Vagina (tissue), 2 donors: ENCODE measurements at places on chromosomes 1 and 21. TPM values are rescaled to one million over a fixed set of nuclear protein-coding genes. Genes with fewer than 3 reads are reported as not detected.
A peak's percentile ranks its signal among the peaks of the same experiment; 100 is the strongest.

DNA sequence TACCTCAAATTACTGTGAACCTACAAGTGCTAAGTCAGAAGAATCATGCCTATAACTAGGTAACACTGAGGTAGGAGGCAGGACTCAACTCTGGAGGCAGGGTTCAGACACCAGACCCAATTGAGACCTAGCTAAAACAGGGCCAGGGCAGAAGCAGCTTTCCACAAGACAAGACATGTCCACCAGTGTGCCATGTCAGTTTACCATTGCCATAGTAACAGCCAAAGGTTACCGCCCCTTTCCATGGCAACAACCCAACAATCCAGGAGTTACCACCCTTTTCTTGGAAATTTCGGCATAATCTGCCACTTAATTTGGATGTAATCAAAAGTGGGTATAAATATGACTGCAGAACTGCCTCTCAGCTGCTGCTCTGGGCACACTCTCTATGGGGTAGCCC, 432.3 kb downstream of the DPYD start:
- no peak overlapping the region for H3K27ac ChIP-seq
- DNase-seq, result no peak
- H3K4me1 ChIP-seq, result no peaks in the 10 kb centered on the region
- no peaks in the 10 kb centered on the region for H3K27me3 ChIP-seq
- H3K4me3 ChIP-seq, result no peak overlapping the region

Gene RHCE
- total RNA-seq, result not detected

- no peak overlapping the region for H3K27ac ChIP-seq
- H3K36me3 ChIP-seq, result peaks cover 82% of the 10 kb centered on the region
- DNase-seq, result peak; percentile 80
- peaks cover 17% of the 10 kb centered on the region for H3K4me1 ChIP-seq
These were observed 21.8 kb downstream of the COL6A2 start for GRCh38 chr21:46119637-46120271.

GRCh38 chr1:111789666-111790316, 34.1 kb downstream of the DDX20 start:
- H3K27ac ChIP-seq, result no peak overlapping the region
- no peaks in the 10 kb centered on the region for H3K36me3 ChIP-seq
- peaks cover 6% of the 10 kb centered on the region for H3K4me1 ChIP-seq
- H3K4me3 ChIP-seq, result no peak overlapping the region
- no peaks in the 10 kb centered on the region for H3K27me3 ChIP-seq

- no peaks in the 10 kb centered on the region for H3K4me1 ChIP-seq
- no peaks in the 10 kb centered on the region for H3K27me3 ChIP-seq
- H3K4me3 ChIP-seq, result no peak overlapping the region
- no peaks in the 10 kb centered on the region for H3K36me3 ChIP-seq
- no peak for DNase-seq
- no peak overlapping the region for H3K27ac ChIP-seq
These were observed 59.5 kb upstream of the RGS2 start for GRCh38 chr1:192749349-192749748.

Gene C1orf116
- total RNA-seq, result 11.8 TPM

DNA sequence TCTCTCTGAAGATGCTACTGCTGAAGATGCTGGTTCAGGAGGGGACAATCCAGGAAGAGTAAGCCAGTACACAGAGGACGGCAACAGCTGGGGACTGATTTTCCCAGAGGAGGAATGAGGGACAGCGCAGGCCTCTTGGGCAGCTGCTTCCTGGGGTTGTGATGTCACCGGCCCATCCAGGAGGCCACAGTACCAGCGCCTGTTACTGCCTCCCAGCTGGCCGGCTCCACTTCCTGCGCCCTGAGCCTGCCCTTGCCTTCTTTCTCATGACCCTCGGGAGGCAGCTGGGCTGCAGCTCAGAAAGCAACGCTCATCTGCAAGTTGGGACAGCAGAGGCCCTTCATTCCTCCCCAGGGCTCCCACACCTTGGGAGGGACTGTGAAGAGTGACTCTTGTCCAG, 21.9 kb upstream of the ID3 start:
- no peaks in the 10 kb centered on the region for H3K27me3 ChIP-seq
- H3K4me3 ChIP-seq, result no peak overlapping the region
- H3K36me3 ChIP-seq, result no peaks in the 10 kb centered on the region
- peak overlapping the region; percentile 31 for H3K27ac ChIP-seq
- peaks cover 25% of the 10 kb centered on the region for H3K4me1 ChIP-seq
- no peak for DNase-seq

Gene PTPRC
- 33.4 TPM for total RNA-seq

GRCh38 chr1:175462301-175463017, 269.9 kb upstream of the KIAA0040 start:
- no peaks in the 10 kb centered on the region for H3K4me1 ChIP-seq
- DNase-seq, result no peak
- H3K27me3 ChIP-seq, result no peaks in the 10 kb centered on the region
- H3K36me3 ChIP-seq, result no peaks in the 10 kb centered on the region
- H3K4me3 ChIP-seq, result no peak overlapping the region
- H3K27ac ChIP-seq, result no peak overlapping the region

DNA sequence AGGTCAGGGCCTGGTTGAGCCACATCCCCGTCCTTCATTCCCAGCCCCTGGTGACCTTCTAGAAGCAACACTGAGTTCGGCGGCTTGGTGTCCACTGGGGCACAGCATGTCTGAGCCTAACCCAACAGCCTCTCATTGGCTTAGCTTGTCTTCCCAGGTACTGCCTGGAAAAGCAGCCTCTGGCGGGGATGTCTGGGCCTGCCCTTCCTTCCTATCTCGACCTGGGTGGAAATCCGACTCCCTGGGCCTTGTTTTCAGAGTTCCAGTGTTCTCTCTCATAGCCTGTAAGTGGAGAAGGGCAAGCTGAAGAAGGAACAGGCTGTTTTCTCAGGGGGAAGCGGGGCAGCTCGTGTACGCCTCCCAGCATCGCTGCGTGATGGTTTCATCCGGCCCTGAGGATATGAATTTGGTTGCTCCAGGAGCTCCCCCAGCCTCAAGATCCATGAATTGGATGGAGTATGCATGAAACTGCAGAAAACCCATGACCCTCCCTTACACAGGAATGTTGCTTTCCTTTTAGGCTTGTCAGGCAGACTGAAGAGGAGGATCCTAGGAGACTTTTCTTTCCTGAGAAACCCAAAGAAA, 116.5 kb upstream of the IRF2BP2 start:
- H3K27ac ChIP-seq, result peak overlapping the region; percentile 91
- no peak for DNase-seq
- H3K36me3 ChIP-seq, result no peaks in the 10 kb centered on the region
- no peak overlapping the region for H3K4me3 ChIP-seq
- H3K27me3 ChIP-seq, result no peaks in the 10 kb centered on the region

DNA sequence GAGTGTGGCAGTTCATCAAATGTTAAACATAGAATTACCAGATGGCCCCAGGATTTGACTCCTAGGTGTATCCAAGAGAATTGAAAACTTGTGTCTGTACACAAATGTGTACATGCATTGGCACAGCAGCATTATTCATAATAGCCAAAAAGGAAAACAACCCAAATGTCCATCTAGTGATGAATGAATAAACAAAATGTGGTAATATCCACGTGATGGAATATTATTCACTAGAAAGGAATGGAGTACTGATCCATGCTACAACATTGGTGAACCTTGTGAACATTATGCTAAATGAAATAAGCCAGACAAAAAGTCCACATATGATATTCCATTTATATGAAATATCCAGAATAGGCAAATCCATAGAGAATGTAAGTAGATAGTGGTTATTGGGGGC, 77.7 kb downstream of the RAVER2 start:
- H3K27me3 ChIP-seq, result no peaks in the 10 kb centered on the region
- H3K36me3 ChIP-seq, result no peaks in the 10 kb centered on the region

GRCh38 chr1:186828611-186829454, at the start of gene PLA2G4A:
TSS of gene PLA2G4A (plus strand) at chr1:186828949. CDS start at chr1:186854355, 25,406 bp downstream.
- peak within 1 kb of the TSS; percentile 83 for H3K27ac ChIP-seq
- no peaks in the 10 kb centered on the region for H3K27me3 ChIP-seq
- H3K36me3 ChIP-seq, result no peaks in the 10 kb centered on the region
- no peak for DNase-seq
- no peaks in the 10 kb centered on the region for H3K4me1 ChIP-seq

- no peaks in the 10 kb centered on the region for H3K36me3 ChIP-seq
- H3K4me3 ChIP-seq, result no peak overlapping the region
- DNase-seq, result no peak
- H3K27me3 ChIP-seq, result no peaks in the 10 kb centered on the region
These were observed 6.2 kb upstream of the ZNF281 start for GRCh38 chr1:200415789-200416593.

GRCh38 chr1:205592443-205593003, 39.3 kb downstream of the ELK4 start:
- H3K27me3 ChIP-seq, result no peaks in the 10 kb centered on the region
- peak; percentile 69 for DNase-seq
- peak overlapping the region; percentile 26 for H3K4me3 ChIP-seq
- H3K4me1 ChIP-seq, result peaks cover 14% of the 10 kb centered on the region
- peak overlapping the region; percentile 59 for H3K27ac ChIP-seq

- no peaks in the 10 kb centered on the region for H3K36me3 ChIP-seq
- no peak overlapping the region for H3K4me3 ChIP-seq
- no peak overlapping the region for H3K27ac ChIP-seq
- no peaks in the 10 kb centered on the region for H3K27me3 ChIP-seq
- no peak for DNase-seq
These were observed 839.9 kb downstream of the USP25 start for GRCh38 chr21:16569679-16570078.

Gene ROR1
- 11.0 TPM for total RNA-seq

DNA sequence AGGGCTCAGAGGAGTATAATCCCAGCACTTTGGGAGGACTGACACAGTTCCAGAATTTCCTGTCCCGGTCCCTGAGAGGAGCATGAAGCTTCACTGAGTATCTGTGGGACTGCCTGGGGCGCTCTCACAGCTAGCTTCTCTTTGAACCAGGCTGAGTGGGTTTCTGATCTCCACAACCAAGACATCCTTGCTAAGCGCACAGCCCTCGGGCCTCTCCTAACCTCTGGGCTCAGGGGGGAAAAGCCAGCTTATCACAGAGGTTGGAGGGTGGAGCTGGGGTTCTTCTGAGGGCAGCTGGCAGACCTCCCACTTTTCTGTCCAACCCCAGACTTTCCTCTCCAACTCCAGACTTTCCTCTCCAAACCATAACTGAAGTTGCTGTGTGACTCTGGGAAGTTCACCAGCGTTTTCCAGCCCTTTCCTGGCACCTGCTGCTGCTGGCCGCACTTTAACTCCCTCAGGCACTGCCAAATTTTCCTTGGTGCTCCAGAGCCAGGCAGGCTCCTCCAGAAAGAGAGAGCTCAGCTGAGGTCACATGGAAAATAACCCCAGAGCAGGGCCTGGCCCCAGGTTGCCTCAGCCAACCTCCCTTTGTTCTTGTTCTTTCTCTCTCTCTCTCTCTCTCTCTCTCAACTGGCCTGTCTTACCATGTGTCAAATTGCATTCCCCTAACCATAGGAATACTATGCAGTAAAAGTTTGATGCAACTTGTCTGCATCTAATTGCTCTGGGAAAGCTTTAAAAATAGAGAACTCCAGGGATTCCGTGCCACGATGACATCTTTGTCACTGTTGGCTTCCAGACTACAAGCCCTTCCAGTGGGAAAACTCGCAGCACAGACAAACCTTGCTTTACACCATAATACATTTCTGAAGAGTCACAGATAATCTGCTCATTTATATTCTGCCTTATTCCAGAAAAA, 49.5 kb downstream of the OLFML2B start:
- H3K4me1 ChIP-seq, result no peaks in the 10 kb centered on the region
- no peaks in the 10 kb centered on the region for H3K36me3 ChIP-seq
- H3K4me3 ChIP-seq, result no peak overlapping the region
- DNase-seq, result no peak
- H3K27me3 ChIP-seq, result no peaks in the 10 kb centered on the region
- H3K27ac ChIP-seq, result peak overlapping the region; percentile 2

DNA sequence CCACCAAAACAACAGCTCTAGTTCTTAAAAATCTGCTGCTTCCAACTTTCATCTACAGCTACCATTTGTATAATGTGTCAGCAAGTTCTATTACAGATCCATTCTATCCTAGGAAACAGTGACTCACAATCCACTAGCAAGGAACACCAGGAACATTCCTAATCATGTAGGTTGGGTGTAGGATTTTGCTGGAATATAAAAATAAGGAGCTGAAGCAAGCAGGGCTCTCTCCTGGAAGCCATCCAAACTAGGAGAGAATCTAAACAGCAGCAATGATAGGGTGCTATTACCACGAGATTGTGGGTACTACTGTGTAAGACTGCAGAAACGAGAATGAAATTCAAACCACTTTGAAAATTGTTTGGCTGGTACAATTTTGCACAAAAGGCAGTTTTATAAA, 135.0 kb downstream of the PTPN14 start:
- no peak overlapping the region for H3K4me3 ChIP-seq
- no peak for DNase-seq
- no peaks in the 10 kb centered on the region for H3K36me3 ChIP-seq
- no peaks in the 10 kb centered on the region for H3K27me3 ChIP-seq
- H3K4me1 ChIP-seq, result peaks cover 51% of the 10 kb centered on the region

DNA sequence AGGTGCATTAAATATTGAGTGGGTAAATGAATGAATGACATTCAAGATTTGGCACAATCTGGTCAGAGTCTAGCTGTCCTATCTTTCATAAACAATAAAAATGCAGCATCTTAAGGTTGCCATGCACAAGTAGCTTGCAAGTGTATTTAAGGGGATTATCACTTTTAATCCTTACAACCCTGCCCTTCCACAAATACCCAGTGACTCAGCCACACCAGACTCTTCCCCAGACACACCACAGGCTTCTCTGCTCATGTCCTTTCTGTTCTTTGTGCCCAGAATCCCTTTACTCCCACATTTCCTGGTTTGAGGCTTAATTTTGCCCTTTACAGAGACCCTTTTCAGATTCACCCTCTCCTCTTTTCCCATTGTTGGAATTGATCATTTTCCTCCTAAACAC, 59.8 kb downstream of the KIRREL1 start:
- no peaks in the 10 kb centered on the region for H3K27me3 ChIP-seq
- no peak overlapping the region for H3K4me3 ChIP-seq
- H3K27ac ChIP-seq, result no peak overlapping the region
- H3K36me3 ChIP-seq, result no peaks in the 10 kb centered on the region
- DNase-seq, result no peak

DNA sequence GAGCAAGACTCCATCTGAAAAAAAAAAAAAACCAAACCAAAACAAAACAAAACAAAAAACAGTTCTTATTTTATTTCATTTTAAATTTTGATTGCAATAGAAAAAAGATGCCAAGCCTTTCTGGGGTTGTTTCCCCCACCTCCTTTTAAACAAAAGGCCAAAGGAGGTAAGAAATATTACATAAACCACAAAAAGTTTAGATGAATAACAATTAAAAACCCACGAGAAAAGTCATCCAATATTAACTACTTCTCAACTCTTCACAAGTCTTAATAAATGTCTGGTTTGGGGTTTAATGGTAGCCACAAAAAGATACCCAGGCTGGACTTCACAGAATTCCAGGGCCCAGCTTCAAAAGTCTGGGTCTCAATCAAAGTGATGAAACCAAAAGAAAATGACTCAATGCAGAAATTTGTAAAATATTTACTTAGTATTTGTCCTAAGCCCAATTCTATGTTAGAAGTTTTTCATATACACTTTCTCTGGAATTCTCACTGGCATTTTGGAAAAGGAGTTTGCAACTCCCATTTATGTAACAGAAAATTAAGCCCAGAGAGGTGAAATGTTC, 47.0 kb upstream of the SDC3 start:
- DNase-seq, result no peak
- H3K27ac ChIP-seq, result no peak overlapping the region

Gene NIBAN1
- total RNA-seq, result 22.8 TPM

Gene OR6N1
- total RNA-seq, result not detected

Gene ZSCAN20
- 4.4 TPM for total RNA-seq

GRCh38 chr1:8718850-8719361, 98.5 kb downstream of the RERE start:
- H3K4me1 ChIP-seq, result no peaks in the 10 kb centered on the region
- no peak for DNase-seq
- no peak overlapping the region for H3K4me3 ChIP-seq
- no peaks in the 10 kb centered on the region for H3K36me3 ChIP-seq
